M059J (cell line): ENCODE measurements at places on chromosomes 4 and X.

DNA sequence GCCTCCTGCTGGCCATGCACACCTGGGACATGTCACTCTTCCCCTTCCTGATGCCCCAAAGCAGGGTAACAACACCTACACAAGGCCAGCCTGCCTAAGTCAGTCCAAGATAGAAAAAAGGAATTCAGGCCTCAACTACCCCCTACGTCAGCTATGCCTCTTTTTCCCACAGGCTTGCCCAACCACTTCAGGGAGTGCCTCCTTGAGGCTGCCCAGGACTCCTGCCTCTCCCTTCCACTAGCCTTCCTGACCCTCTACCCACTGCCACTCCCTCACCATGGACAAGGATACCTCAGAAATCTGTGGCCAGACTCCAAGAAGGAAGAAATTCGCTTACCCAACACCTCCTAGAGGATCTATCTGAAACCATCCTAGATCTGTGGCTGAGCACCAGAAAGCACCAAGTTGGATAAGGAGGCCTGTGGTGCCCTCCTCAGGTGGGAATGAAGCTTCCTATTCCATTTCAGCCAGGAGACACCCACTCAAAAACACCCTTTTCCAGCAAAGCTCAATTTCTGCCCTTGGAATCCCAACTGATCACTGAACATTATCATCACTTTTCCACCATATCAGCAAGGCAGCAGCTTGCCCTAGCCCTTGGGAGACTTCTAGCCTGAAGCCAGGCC lies 1.8 kb downstream of the KDM5C start:
- DNase-seq: peak; percentile 6

DNA sequence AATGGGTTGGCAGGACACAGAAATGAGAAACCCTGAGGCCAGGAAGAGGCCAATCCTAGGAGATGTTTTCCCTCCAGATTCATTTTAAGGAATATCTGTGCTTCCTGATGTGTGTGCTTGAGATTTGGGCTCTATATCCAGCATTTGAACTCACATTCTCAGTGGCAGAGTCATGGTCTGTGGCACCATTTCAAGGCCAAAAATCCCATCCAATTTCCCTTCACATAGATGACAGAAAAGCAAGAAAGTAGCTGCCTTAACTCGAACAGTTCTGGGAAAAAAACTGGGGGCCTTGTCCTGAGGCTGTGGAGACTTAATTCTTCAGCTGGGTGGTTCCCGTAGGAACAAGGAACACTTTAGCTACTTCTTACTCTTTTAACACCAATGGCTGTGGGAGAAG lies 27.4 kb downstream of the TAF7L start:
- DNase-seq: no peak

GRCh38 chrX:105191878-105192277 lies 28.6 kb downstream of the TEX13A start:
- peak; percentile 1 for DNase-seq

- no peak for DNase-seq
These were observed 20.0 kb downstream of the FAM53A start for GRCh38 chr4:1664141-1664540.

DNA sequence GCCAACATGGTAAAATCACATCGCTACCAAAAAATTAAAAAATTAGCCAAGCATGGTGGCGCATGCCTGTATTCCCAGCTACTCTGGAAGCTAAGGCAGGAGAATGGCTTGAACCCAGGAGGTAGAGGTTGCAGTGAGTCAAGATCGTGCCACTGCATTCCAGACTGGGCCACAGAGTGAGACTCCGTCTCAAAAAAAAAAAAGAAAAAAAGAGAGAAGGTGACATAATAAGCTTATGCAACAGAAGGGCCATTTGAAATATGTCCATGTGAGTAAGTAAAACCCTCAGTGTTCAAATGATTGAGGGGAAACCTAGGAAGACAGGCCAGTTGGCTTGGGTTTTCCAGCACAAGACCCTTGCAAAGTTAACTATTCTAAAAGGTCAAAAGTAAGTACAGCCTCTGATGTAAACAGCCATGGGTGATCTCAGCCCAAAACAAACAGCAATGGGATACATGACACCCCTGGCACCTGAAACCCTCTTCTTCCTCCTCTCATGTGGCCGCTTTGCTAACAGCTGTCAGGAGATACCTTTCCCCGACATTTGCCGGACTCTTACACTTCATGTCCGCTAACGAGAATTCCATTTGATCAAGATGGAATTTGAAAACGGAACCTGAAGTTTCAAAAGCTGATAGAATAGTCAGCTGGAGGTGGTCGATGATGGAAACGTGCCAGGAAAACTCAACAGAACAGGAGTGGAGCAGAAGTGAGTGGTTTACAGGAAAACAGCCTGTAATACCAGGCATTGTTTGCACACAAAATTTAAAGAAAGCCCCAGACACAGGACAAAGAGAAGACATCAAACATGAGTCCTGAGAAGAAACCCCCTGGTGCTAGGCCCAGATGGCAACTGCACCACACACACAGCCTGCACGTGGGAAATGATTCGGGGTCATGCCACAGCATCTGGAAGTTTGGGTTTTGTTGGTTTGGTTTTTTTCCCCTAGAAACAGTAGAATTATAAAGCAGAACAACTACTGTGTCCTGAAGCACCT lies 93.0 kb upstream of the STS start:
- DNase-seq: no peak

DNA sequence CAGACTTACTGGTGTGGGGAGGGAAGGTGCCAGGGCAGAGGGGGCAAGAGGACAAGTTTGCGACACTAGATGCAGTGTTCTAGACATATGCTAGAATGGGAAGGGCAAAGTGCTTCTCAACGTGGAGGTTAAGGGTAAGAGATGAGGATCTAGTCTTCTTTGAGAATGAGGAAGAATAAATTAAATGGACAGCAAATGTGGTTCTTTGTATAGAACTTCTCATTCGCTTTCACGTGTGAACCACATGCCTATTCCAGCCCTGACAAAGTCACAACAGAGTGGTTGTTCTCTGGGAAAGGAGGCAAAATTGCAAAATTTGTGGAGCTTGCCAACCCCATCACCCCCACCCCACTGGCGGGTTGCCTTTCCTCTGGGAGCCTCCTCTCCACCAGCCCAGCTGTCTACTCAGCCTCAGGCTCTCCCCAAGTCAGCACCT lies 1.5 kb upstream of the ANXA5 start:
- DNase-seq: no peak

- DNase-seq: no peak
These were observed 10.1 kb downstream of the STK26 start for GRCh38 chrX:132033166-132033565.

DNA sequence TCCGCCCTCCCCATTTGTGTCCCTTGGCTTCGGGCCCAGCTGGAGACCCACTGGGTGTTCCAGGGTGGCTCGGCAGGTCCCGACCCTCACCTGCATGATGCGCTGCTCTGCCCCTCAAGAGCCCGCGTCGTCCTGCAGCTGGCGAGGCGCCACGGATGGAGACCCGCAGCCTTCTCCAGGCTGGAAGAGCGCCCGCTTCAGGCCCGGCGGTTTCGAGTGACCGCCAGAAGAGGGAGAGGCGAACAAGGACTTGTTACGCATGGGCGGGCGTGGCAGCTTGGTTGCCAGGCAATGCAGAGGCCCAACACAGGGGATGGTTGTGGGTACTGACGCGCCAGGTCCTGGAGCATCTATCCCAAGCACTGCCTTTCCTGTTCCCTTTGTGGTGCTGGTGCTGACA lies at the start of gene PDCL2:
PDCL2 (minus strand) TSS at position 232 of the 400 bp plus-strand sequence; CDS start at position 96, 136 bp downstream.
- DNase-seq: no peak

DNA sequence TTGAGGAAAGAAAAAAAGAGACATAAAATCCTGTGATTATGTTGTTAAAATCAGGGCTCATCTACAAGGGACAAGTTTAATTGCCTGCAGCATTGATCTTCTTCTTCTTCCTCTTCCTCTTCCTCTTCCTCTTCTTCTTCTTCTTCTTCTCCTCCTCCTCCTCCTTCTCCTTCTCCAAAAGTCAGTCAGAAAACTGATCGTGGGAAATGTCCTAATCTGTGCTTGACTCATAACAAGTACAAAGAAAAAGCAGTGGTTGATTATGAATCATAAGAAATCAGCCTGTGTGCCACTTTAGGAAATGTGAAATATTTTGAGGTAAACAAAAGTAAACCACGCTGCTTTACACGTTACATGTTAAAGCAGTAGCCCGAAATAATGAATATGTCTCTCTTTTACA lies 2.7 kb upstream of the ATP10D start:
- DNase-seq: peak; percentile 68

- no peak for DNase-seq
These were observed 549.8 kb upstream of the PRKX start for GRCh38 chrX:4263030-4263803.

DNA sequence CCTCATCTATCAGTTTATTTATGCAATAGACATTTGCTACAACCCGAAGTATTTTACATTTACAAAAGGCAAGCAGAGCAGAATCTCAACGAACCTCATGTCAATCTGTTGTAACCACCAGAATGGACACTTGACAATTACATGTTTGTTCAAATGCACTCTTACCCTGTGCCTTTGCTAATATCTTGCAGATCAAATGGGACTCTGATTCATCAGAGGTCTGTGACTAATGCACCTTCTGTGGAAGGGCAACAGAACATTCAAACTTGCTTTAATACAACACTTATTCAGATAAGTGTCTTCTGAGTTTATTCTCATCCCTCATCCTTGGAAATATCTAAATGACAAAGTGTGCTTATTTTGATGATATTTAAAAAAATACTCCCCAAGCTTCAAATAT lies 644.7 kb upstream of the PCDH10 start:
- no peak for DNase-seq

- DNase-seq: no peak
These were observed 5.0 kb upstream of the MMAA start for GRCh38 chr4:145614233-145614610.

DNA sequence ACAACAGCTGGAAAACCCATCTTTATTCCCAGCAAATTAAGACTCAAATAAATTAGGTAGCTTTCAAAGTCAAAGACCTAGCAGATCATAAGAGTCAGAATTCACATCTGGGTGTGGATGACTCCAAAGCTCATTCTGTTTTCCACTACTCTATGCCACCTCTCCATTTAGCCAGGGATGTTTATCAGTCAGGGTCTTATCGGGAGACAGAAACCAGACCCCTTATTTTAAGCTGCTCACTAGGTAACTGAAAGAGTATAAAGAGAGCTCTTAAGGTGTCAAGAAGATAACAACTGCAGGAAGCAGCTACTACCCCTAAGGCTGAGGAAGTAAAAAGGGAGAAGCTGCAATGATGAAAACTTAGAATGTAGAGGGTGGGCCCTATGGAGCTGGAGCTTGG lies 333.7 kb upstream of the KLF3 start:
- DNase-seq: no peak

DNA sequence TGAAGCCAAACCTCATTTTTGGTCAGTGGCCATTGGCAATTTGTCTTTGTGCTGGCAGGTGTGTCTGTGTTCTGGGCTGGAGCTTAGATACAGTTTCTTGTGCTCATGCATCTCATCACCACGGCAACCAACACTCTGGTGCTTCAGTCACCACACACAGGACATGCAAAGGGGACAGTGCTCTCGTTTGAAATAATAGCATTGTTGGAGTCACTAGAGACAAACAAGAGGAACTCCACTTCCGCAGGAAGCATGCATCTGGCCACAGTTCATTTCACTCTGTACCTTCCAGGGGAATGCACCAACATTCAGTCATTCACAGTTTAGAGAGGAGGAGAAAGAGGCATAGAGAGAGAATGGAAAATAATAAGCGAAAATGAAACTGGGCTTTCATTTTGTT lies 267.4 kb downstream of the ANK2 start:
- DNase-seq: no peak

DNA sequence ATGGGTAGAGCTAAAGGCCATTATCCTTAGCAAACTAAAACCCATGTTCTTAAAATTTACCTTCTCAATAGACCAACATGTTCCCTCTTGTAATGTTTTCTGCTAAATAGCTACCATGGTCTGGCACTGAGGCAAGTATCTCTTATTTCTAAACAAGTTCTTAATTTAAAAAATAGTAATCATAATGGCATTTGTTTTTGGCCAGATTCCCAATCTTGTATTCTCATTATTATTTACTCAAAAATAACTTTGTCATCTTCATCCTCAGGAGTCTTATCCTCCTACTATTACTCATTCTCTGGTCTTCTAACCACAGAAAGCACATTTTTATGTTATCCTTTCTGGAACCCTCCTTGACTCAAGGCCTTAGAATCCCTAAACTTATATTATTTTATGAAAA lies 931.2 kb downstream of the CCSER1 start:
- peak; percentile 38 for DNase-seq

GRCh38 chr4:185840201-185840600 lies 28.2 kb upstream of the SORBS2 start:
- no peak for DNase-seq

DNA sequence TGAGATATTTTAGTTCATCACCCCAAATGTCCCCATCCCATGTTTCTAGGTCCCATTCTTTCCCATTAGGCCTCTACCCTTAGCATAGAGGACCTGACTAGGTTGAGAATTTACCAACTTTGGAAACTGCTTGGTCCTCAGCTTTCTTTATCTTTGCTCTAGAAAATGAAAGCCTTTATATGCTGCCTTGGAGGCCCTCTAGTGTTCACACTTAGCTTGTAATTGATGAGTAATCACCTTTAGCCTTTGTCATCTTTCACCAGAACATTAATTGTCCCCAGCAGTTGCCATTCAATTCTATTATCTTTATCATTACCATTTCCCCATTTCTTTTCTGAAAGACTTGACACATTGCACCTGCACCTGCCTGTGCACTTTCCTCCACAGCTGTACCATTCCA lies 589.2 kb upstream of the NR3C2 start:
- DNase-seq: peak; percentile 15

DNA sequence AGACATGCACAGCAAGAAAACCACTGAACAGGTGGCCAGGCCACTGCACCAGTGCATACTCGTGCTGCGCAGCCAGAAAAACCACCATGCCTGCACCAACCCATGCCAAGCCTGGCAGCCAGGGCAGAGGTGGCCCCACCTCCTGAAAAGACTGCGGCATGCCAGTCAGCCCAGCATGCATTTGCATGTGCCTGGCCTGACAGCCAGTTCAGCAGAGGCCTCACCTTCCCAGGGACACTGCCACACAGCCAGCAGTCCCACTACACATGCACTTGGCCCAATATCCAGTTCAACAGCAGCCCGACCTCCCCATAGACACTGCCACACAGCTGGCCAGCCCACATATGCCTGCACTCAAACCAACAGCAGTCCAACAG lies 43.5 kb upstream of the DDX60 start:
- no peak for DNase-seq

- DNase-seq: peak; percentile 78
These were observed 5.1 kb downstream of the RTL5 start for GRCh38 chrX:72126539-72127140.

GRCh38 chr4:14726877-14727361 lies 275.4 kb upstream of the CPEB2 start:
- DNase-seq: peak; percentile 55

- DNase-seq: no peak
These were observed 59.2 kb upstream of the GATB start for GRCh38 chr4:151820004-151820403.

DNA sequence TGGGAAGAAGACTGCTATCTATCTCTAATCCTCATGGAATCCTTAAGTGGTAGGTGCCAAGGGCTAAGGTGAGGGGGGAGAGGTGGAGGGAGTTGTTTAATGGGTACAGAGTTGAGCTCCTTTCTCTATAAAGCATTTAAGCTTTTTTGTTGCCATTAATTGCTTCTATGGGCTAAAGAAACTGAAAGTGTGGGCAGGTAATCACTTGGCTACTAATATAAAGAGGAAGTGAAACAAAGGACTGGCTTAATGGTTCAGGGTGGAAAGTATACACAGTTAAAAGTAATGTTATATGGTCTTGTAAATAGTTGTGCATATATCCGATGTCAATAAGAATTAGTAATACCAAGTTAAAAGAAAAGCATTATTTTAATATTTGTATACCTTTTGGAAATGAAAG lies 83.9 kb downstream of the POLA1 start:
- no peak for DNase-seq
